ENCODE measurements at places on chromosomes 3 and 15.

- no peak for DNase-seq
These were observed 71.1 kb upstream of the CLDN18 start for GRCh38 chr3:137938876-137939275.

GRCh38 chr15:58046467-58046866, 19.0 kb downstream of the ALDH1A2 start:
- no peak for DNase-seq

DNA sequence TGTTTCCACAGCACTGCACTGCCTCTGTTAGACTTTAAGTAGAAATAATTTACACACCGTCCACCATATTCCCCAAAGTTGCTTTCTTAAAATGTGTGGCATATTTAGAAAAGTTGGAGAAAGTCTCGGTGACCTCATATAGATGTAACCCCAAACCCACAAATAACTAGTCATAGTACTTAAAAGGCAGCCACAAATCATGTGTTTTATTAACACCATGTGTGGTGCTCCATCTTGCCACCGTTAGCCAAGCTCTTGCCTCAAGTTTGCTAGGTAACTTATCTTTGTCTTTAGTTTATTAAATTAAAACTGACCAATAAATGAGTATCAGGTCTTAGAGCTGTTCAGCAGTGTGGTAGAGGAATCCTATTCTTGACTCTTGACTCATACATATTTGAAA, 257.9 kb downstream of the UBE2E2 start:
- DNase-seq, result no peak

GRCh38 chr15:55260562-55261131, 29.0 kb downstream of the RAB27A start:
- DNase-seq, result no peak

DNA sequence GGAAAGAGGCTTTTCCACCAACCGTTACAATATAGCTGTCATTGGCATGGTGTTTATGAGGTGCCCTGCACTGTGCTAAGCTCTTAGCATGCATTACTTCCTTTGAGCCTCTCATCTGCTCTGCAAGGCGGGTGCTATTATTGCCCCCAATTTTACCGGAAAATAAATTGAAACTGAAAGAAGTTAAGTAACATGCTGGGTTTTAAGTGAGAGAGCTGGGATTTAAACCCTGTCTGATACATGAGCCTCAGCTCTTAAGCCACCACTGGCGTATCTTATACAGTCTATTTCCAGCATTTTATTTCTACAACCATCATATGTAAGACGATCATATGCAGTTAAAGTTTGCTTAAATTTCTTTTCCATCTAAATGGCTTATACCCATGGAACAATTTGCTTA, 81.6 kb downstream of the AGBL1 start:
- no peak for DNase-seq

GRCh38 chr3:71528816-71529215, 54.7 kb downstream of the FOXP1 start:
- DNase-seq, result no peak

DNA sequence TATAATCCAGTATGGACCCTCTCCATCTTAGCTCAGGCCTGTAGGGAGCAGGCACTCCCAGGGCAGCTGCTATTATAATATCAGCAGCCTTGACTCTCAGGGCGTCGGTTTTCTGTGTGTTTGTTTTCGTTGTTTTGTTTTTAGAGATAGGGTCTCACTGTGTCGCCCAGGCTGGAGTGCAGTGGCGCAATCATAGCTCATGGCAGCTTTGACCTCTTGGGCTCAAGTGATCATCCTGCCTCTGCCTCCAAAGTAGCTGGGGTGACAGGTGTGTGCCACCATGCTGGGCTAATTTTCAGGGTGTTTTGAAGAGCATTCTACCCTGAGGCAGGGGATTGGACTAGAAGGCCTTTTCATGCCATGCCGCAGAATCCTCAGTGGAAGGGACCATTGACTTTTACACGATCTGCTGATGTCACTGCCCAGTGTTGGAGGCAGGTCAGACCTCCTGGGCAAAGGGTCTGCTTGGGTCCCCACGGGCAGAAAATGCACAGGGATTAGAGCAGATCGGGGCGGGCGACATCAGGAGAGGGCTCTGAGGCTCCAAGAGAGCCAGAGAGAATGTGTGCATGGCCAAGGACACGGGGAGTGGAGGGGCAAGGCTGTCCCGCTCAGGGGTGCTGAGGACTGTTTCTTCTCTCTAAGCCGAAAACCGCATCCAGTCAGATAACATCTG, 7.8 kb downstream of the MELTF start:
- peak; percentile 6 for DNase-seq

DNA sequence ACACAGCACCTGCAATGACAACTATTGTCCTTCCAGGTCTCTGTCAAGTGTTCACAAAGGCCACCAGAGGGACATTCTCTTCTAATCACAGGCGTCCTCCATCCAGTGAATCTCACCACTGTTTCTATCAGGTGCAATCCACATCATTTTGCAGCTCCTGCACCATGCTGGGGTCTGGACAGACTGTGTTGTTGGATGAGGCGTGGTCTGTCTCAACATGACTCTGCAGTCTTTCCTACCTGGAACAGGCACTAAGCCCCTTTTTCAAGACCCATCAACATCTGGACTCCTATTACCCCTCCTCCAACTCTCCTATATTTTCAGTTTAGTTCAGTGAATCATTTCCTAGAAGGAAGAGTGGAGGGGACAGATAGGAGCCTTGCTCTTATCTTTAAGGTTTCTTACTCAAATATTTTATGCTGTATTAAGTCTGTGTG, 31.5 kb upstream of the VEPH1 start:
- DNase-seq, result no peak

DNA sequence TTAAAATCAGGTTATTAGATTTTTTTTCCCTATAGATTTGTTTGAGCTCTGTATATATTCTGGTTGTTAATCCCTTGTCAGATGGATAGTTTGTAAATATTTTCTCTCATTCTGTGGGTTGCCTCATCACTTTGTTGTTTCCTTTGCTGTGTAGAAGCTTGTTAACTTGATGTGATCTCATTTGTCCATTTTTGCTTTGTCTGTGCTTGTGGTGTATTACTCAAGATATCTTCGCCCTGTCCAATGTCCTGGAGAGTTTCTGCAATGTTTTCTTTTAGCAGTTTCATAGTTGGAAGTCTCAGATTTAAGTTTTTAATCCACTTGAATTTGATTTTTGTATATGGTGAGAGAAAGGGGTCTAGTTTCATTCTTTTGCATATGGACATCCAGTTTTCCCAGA, 699.1 kb downstream of the NAALADL2 start:
- no peak for DNase-seq

DNA sequence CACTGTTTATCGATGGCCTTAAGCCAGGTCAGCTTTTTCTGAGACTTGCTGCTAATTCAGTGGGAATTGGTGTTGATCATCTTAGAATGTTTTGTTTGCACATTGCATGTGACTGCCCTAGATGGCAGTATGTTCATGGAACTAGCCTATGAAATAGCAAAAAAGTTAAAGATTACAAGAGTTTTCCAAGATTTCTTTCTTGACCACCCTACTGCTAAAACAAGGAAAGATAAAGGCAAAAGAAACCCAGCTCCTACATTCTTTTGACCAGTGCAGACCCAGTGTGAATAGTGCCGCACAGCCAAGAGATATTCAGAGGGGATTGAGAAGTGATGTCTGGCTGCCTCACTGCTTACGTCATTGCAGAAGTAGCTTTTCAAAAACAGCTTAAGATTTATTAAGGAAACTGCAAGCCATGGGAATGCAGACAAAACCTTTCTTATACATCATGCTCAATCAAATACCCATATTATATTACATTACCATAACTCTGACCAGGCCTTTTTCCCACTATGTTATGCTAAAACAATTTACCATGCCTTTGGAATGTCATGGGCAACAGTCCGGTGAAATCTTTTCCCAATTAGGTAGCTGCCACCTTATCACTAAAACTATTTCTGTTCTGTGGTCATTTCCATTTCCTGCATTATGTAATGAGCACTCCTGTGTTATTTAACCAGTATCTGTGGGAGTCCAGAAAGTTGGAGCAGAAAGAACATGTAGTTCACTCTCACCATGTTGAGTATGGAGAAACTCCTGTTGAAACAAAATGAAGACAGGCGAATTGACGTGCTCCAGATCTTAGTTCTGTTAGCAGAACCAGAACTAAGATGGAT, 6.0 kb downstream of the PHLDB2 start:
- no peak for DNase-seq

DNA sequence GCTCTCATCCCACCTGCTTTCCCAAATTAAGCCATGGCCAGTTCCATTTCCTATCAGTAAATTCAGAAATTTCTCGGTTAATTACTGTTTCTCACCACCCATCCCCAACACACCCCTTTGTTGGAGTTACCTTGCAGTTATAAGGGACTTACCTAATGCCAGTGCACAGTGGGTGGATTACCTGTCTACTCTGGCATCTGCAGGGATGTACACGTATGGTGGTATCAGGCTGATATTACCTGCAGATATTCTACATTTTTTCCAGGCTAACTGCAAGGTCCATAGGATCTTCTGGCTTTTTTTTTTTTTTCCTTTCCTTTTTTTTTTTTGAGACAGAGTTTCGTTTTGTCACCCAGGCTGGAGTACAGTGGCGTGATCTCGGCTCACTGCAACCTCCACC, 7.9 kb upstream of the MRAS start:
- no peak for DNase-seq

DNA sequence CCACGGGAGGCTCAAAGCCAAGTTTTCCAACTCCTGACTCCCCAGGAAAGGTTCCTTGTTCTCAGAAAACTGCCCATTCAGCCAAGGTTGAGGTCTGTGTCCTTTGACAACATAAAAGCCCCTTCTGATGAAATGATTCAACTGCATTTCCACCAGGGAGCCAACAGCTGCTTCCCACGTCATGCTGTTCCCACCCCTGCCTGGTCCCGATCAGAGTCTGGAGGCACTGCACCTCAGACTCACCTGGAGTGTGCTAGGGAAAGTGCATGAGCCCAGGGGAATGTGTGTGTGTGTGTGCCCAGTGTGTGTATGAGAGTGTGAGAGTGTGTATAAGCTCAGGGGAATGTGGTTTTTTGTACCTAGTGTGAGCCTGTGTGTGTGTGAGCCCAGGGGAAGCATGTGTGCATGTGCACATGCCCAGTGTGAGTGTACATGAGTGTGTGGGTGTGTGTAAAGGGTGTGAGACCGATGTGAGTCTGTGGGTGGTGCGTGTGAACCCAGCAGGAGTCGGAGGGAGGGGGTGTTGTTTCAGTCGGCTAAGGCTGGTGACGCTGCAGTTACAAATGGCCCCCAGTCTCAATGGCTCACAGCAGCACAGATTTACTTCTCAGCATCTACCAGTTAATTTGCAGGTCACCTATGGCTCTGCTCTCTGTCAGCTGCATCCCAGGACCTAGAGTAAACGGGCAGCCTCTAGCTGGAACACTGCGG, 20.3 kb upstream of the SLC6A1 start:
- DNase-seq, result no peak

- DNase-seq, result no peak
These were observed 43.9 kb downstream of the SEMA3G start for GRCh38 chr3:52401021-52401420.

DNA sequence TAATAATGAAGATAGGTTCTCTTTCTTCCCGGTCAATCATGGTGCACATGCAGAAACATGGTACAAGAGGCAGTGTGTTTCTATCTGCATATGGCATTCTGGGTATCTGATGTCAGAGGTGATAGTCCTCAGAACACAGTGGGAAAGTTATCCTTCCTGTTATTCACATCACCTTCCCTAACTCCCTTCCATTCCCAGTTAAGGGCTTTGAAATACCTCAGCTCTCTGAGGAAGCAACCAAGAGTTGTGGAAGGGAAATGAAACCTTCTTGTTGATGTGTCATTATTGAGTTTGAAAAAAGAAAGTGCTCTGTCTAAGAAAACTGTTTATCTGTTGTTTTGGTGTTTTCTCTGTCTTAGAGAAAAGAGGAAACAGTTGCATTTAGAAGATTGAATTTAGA, 21.9 kb upstream of the P2RY13 start:
- no peak for DNase-seq

DNA sequence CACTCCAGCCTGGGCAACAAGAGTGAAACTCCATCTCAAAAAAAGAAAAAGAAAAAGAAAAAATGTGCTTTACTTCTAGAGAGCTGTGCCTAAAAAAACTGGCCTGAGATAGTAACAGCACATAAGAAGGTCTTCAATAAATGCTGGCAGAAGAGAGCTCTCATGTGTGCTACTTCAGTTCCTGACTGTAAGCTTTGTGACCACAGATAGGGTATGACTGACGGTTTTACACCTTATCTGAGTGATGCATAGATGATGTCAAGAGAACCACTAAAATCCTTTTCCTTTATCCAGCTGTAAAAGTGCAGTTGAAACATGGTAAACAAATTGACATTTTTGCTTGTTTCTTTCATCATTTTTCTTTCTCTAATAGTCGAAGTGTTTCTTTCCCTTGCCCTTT, 127.9 kb downstream of the C3orf70 start:
- DNase-seq, result no peak
